ENCODE measurements at places on chromosomes 2 and 18.

DNA sequence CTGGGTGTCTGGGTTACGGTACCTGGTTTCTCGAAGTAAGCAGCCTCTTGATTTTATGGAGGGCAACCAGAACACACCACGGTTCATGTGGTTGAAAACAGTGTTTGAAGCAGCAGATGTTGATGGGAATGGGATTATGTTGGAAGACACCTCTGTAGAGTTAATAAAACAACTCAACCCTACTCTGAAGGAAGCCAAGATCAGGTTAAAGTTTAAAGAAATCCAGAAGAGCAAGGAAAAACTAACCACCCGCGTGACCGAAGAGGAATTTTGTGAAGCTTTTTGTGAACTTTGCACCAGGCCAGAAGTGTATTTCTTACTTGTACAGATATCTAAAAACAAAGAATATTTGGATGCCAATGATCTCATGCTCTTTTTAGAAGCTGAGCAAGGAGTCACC, 279.8 kb downstream of the PLCL1 start:
- DNase-seq = no peak

DNA sequence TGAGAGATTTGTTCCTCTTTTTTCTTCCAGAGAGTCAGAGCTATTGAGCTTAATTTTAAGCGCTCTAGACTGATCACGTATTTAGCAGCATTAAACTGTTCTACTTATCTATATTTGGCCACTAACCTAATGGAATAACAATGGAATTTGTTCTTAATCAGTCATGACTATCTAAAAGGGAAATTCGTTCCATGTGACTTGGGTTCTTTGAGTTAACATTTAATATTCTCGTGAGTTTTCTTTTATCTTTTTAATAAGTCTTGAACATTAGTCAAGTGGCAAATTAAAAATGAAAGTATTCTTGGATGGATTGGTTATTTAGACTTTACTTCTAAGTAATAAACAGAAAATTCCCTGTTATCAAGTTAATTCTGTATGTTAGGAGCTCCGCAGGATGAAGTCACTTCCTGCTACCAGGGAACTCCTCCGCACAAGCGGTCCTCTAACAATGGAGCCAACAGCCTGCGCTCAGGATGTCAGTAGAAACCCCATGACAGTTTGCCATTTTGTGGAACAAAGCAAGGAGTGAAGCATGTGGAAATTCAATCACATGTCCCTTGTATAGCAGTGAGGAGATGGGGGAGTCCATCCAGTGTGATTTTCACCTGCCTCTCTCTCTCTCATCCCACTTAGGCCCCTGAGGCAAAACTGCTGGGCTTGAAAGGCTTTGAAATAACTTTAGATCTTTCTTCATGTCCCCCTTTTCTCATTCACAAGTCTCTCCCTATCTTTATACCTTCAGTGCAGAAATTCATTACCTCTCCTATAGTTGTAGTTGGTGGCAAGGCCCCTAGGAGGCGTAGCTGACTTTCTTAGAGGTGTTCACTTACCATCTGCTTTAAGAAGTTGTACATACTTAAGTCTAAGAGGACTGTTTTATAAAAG, 138.1 kb downstream of the WDR7 start:
- DNase-seq = no peak

- no peak for DNase-seq
Measured at GRCh38 chr2:241081190-241081642, 20.9 kb downstream of the MTERF4 start.

DNA sequence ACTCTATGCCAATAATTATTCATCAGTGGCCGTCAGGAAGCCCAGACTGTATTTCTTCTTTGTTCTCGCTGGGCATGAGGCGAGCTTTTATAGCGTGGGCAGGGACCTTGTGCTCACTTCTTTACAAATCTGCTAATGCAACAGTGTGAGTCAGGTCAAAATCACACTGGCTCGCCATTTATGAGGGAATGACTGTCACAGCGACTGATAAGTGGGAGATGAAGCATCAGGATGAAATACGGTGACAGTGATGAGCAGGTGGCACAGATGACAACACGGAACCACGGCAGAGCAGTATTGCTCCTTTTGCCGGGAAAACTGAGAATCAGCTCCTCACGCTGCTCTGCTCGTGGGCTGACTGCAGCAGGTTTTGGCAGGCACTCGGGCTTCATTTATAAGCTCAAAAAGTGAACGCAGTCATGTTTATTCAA, 20.5 kb downstream of the TYMS start:
- no peak for DNase-seq

GRCh38 chr18:77116201-77117080, 16.1 kb downstream of the MBP start:
- DNase-seq = no peak

- DNase-seq = no peak
Measured at GRCh38 chr18:36460324-36460850, 162.9 kb downstream of the FHOD3 start.

- DNase-seq = no peak
Measured at GRCh38 chr2:38933653-38934052, 44.0 kb downstream of the ARHGEF33 start.

- no peak for DNase-seq
Measured at GRCh38 chr2:173400760-173401159, 46.1 kb downstream of the CDCA7 start.

- DNase-seq = no peak
Measured at GRCh38 chr2:96153291-96153713, 8.1 kb upstream of the DUSP2 start.

- DNase-seq = no peak
Measured at GRCh38 chr18:67771271-67771670, 254.8 kb upstream of the DSEL start.

DNA sequence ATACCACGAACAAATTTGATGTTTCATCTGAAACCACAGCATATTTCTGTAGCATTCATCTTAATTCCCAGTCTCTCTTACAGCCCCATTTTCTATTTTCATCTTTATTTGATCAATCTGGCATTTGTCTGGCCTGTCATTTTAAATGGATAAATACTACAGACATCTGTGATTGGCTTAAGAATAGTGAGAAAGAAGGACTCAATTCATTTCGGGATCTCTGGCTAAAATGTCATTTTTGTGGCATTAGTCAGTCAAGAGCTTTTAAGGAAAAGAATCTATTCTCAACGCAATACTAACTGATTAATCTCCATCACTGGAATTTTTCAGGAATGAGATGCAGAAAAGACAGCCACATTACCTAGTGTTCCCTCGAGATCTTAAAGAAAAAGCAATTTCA, 585.9 kb downstream of the IRS1 start:
- DNase-seq = no peak

DNA sequence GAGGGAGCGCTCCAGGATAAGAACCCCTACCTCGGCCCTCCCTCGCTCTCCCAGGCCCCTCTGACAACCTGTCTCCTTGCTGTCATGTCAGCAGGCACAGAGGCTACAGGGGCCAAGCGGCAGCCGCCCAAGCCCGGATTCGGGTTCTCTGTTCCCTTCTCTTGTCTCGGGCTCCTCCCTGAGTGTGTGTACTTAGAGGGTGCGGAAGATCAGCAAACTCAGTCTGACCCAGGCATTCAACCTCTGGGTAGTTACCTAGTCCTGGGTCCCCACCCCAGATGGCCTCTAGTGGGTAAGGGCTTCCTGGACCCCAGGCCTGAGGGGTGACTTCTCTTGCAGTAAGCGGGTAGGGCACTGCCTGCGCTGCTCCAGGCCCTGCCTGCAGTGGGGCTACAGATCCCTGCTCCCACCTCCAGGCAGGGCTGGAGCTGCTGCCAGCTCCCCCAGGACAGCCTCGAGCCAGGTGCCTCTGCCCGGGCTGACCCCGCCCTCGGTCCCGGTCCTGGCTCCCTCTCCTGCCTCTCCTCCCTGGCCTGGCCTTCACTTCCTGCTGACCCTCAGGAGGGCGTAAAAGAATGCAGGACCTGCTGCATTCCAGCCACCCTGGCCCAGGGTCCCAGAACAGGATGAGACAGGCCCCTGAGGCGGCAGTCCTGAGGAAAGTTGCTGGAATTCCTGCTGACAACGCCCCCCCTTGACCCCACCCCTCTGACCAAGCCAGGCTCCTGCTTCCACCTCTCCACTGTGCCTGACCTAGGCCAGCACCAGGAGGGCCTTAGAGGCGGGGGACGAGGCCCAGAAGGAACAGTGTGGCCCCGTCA, 22.0 kb downstream of the GPC1 start:
- no peak for DNase-seq

DNA sequence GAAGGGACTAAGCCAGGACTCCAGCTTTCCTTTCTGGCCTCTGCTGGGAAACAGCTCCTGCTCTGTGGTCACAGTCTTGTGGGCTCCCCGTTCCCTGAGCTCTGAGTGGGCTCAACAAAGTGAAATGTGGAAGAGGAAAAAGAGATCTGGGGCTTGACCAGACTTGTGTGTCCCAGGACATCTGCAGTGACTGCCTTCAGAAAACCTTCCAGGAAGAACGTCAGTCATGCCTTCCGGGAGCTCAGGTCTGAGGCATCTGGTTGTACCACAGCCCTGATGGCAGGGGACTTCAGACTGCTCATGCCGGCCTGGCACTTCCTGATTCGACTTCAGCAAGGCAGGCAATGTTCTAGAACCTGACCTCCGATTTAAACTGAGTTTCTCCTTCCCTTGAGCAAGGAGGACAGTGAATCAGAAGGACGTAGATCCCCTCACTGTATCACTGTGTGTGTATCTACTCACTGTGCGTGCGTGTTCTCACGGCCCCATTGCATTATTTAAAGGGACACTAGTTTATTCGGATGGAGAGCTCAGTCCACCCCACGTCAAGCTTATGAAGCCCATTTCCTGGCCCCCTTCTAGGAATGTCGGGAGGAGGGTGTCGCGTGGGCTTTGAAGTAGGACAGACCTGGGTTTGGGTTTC, 548 bp upstream of the FBLN7 start:
- DNase-seq = no peak

GRCh38 chr18:21912339-21913239, 172.0 kb downstream of the MIB1 start:
- DNase-seq = no peak
